ENCODE measurements at places on chromosomes 1 and 21.

DNA sequence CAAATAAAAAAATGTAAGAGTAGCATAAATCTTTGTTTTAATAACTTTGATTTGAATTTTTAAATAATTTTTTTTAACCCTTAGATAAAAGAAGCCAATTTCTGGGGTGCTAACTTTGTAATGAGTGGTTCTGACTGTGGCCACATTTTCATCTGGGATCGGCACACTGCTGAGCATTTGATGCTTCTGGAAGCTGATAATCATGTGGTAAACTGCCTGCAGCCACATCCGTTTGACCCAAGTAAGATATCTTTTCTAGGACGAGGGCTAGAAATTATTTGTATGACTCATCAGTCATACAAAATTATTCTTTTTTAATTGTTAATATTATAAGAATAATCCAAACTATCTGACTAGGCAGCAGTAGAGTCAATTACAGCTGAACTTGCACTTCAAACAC lies 71.2 kb downstream of the GPR161 start:
- DNase-seq = no peak

DNA sequence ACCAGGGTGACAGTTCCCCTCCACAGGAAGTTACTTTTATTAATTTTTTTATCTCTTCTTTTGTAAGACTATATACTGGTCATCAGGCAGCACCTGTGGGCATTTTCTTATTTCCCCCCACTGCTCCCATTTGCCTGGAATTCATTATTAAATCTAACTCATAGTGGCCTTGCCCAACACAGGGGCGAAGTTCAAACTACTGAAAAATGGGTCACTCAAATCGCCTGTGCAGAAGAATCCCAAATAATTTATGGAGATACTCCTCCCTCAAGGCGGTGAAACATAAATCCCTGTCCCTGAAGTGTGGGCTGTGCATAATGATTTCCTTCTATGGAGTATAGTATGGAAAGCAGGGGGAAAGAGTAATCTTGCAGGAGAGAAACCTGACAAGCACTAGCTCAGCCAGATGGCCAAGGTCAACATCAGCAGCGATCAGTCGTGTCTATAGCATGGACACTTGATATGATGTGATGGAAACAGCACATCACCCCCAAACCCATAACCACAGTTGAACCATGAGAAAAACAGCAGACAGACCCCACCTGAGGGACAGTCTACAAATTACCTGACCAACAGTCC lies 7.9 kb downstream of the CAMK2N1 start:
- no peak for DNase-seq

DNA sequence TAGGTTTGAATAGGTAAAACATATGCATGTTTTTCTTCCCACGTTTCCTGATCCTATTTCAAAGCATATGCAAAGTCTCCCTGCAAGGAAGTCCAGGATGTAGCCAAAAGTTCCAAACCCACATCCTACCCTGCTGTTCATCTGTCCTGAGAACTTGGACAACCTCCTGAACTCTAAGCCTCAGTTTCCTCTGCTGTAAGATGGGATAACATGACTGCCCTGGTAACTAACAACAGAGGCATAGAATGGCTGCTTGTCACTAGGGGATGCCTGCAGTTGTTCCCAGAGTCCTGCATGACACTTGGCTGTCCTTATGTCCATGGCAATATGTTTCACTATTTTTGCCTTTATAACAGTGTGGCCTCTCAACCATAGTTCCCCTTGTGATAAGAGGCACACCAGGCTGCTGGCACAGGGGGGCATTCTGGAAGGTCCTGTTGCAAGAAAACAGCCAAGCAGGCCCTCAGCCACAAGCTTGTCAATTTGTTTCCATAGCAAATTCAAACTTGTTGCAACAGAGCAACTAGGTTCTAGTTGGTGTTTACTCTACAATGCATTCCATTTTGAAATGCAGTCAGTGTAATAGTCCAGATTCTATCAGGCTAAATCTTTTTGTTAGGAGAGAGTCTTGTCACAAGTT lies 1.5 kb upstream of the HDGF start:
- DNase-seq = no peak

GRCh38 chr1:172485626-172486025 lies 41.8 kb upstream of the PIGC start:
- no peak for DNase-seq

GRCh38 chr1:8219530-8219929 lies 98.4 kb upstream of the SLC45A1 start:
- no peak for DNase-seq

Data from esophagus muscularis mucosa (tissue), 4 donors.